ENCODE measurements at places on chromosomes 11 and 22. TPM values are rescaled to one million over a fixed set of nuclear protein-coding genes. Genes with fewer than 3 reads are reported as not detected.

SLC25A18 gene
- total RNA-seq = 0.06 TPM

SLC22A9 gene
- total RNA-seq = not detected

IFITM2 gene
- 65.0 TPM for total RNA-seq

HBE1 gene
- not detected for total RNA-seq

ALG8 gene
- 51.4 TPM for total RNA-seq

KRTAP5-8 gene
- total RNA-seq = not detected

USP2 gene
- total RNA-seq = 0.30 TPM

NXPE1 gene
- not detected for total RNA-seq

OR51B5 gene
- not detected for total RNA-seq

NXPE4 gene
- total RNA-seq = not detected

CLTCL1 gene
- total RNA-seq = 4.4 TPM

ARHGAP42 gene
- 7.5 TPM for total RNA-seq

ASPHD2 gene
- 0.83 TPM for total RNA-seq

LZTR1 gene
- total RNA-seq = 11.8 TPM

EHF gene
- 0.20 TPM for total RNA-seq

C11orf97 gene
- not detected for total RNA-seq

OR10A6 gene
- not detected for total RNA-seq

CWF19L2 gene
- 2.9 TPM for total RNA-seq

PLEKHA7 gene
- total RNA-seq = 21.4 TPM

CFAP68 gene
- 30.1 TPM for total RNA-seq

LRP4 gene
- 7.1 TPM for total RNA-seq

OR5B21 gene
- total RNA-seq = not detected

CCDC87 gene
- 0.60 TPM for total RNA-seq

ANO9 gene
- total RNA-seq = 1.2 TPM

MMP13 gene
- not detected for total RNA-seq

All from A549 treated with RU486 at 1 μM for 4 hours (cell line).